ENCODE measurements at places on chromosomes 4 and X.

GRCh38 chr4:162871990-162872389 lies 294.7 kb downstream of the NAF1 start:
- DNase-seq: no peak

DNA sequence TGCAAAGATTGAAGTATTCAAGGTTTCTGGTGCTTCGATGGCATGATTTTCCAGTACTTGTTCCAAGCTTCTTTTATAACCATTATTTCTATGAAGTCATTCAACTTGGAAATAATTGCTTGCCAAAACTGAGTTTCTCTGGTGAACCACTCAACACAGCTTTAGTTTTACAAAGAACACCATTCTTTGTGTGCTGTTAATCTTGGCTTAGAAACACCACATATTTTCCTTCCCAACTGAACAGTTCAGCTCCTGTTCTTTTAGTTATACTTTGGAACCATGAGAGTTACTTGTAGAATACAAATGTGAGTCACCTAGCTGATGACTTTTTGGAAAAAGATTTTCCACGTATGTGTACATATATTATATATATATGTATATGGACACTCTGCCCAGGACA lies 32.7 kb downstream of the TMEM47 start:
- no peak for DNase-seq

DNA sequence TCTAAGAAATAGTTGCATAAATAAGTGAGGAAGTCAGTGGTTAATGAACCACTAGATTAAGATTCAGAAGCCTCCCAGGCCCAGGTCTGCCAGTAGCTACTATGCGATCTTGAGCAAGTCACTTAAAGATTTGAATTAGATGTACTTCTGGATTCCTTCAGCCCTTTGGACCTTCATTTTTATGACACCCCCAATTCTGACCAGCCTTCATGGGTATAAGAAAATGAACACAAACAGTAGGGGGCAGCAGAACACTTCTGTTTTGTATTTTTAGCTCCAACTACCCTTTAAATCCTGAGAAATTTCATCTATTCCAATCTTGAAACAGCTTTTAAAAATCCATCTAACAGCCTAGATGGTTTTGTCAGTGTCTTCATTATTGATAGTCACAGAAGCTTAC lies 19.0 kb downstream of the TMEM47 start:
- no peak for DNase-seq

DNA sequence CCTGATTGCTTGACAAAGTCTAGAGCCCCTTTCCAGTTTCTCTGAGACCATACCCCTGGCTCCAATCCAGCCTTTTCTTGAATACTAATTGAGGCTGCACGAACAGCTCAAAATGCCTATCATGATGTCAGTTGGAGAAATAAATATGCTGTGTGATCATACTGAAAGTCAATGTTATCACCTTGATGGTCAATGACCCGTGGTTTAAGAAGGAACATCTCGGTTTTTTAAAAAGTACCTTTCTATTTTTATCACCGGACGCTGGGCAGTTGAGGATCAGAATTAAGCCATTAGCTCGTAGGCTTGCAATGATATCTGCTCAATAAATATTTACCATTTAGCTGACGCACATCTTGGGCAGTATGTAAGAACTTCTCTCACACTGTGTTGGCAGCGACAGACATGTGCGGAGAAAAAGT lies 852 bp upstream of the WDR44 start:
- DNase-seq: no peak

GRCh38 chr4:107619731-107620130 lies 100.3 kb downstream of the PAPSS1 start:
- no peak for DNase-seq

DNA sequence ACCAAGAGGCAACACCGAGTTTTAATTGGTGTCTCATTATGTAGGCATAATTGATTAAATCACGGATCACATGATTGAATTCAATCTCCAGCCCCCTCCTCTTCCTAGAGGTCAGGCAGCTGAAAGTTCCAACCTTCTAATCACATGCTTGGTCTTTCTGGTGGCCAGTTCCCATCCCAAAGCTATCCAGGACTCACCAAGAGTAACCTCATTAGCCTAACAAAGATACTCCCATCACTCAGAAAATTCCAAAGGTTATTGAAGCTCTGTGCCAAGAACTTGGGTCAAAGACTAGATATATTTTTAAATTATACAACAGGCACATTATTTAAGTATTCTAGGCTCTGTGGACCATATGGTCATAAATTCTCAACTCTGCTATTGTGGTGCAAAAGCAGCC lies 65.1 kb downstream of the SLC10A7 start:
- no peak for DNase-seq

DNA sequence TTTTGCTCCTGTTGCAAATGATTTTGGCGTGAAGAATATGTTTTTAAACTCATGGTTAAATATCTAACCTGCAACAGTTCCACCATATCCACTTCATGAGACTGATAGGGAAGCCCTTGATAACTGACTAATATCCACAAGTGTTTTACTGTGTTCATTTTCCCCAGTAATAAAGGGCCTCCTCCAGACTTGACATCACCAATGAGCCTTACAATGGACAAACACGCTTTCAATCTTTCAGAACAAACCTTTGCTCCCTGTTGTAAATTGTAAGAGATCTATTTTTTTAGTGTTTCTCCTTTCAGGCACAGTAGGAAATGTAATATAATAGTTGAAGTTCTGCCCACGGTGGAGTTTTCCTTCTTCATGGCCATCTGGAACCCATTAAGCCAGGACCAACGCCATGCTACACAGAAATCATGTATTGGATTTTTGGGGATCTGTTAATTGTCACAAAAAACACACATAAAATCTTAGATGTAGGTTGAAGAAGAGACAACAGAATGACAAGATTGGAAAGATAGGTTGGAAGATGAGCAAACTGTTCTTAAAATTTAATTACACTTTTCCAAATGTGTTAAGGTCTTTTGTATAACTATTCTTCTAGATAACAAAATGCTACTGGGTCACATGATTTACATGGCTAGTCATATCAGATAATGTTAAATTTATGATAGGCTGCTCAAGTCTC lies 1030.1 kb downstream of the FSTL5 start:
- DNase-seq: no peak

GRCh38 chr4:119233750-119234149 lies 21.2 kb downstream of the USP53 start:
- no peak for DNase-seq

- DNase-seq: no peak
These were observed 15.4 kb downstream of the GK start for GRCh38 chrX:30668581-30668980.
